GM23248 (cell line): ENCODE measurements at places on chromosomes 6 and 20. TPM values are rescaled to one million over a fixed set of nuclear protein-coding genes. Genes with fewer than 3 reads are reported as not detected.

GRCh38 chr20:24160563-24161281 lies 172.1 kb upstream of the GGTLC1 start:
- no peaks in the 10 kb centered on the region for H3K27me3 ChIP-seq
- no peak overlapping the region for H3K27ac ChIP-seq
- no peak overlapping the region for H3K4me3 ChIP-seq
- H3K36me3 ChIP-seq, result no peaks in the 10 kb centered on the region
- peak; percentile 82 for DNase-seq

GRCh38 chr6:35359744-35360348 lies 17.5 kb downstream of the PPARD start:
- peaks cover 22% of the 10 kb centered on the region for H3K36me3 ChIP-seq
- peak overlapping the region; percentile 68 for H3K27ac ChIP-seq
- peak; percentile 87 for DNase-seq
- H3K27me3 ChIP-seq, result no peaks in the 10 kb centered on the region
- peaks cover 28% of the 10 kb centered on the region; the same call in 1 of the 2 replicates for H3K4me1 ChIP-seq
- no peak overlapping the region for H3K4me3 ChIP-seq

GRCh38 chr20:62044631-62045030 lies 21.1 kb downstream of the TAF4 start:
- DNase-seq, result no peak
- no peaks in the 10 kb centered on the region for H3K27me3 ChIP-seq
- no peaks in the 10 kb centered on the region for H3K4me1 ChIP-seq
- no peak overlapping the region for H3K4me3 ChIP-seq
- no peaks in the 10 kb centered on the region for H3K36me3 ChIP-seq
- H3K27ac ChIP-seq, result no peak overlapping the region

- H3K4me1 ChIP-seq, result no peaks in the 10 kb centered on the region
- no peak overlapping the region for H3K4me3 ChIP-seq
- no peaks in the 10 kb centered on the region for H3K36me3 ChIP-seq
- H3K27ac ChIP-seq, result no peak overlapping the region
- peaks cover 10% of the 10 kb centered on the region; the same call in 1 of the 2 replicates for H3K27me3 ChIP-seq
- no peak for DNase-seq
These were observed 12.0 kb upstream of the RNGTT start for GRCh38 chr6:88975369-88975768.

GRCh38 chr20:8126841-8127378 lies 5.2 kb upstream of the PLCB1 start:
- H3K36me3 ChIP-seq, result no peaks in the 10 kb centered on the region
- H3K27ac ChIP-seq, result no peak overlapping the region
- DNase-seq, result no peak
- H3K27me3 ChIP-seq, result peaks cover 4% of the 10 kb centered on the region; the same call in 1 of the 2 replicates
- no peak overlapping the region for H3K4me3 ChIP-seq

DNA sequence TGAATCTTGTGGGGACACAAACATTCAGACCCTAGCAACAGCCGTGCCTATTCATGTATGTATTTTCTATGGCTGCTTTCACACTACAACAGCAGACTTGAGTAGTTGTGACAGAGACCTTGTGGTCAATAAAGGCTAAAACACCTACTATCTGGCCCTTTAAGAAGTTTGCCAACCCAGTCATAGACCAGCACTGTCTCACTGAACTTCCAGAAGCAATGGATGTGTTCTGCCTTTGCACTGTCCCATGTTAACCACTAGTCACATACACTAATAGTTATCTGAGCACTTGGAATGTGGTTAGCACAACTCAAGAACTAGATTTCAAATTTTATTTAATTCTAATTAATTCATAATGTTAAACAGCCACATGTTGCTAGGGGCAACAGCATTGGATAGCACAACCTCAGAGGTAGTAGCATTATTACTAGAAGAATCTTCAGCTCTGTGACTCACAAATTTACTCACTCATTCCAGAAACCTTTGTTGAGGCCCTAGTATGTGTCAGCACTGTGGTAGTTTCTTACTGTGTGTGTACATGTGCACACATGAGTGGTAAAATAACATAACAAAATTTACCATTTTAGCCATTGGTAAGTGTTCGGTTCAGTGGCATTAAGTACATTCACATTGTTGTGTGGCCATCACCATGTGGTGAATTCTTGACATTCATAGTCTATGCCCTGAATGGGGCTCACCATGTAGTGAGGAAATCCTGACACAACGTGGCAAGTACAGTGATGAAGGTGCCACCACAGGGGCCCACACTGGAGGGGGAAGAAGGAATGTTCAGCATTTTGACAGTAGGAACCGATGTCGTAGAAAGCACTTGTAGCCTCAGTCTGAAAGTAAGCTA lies 107.3 kb downstream of the CEP57L1 start:
- no peak overlapping the region for H3K27ac ChIP-seq
- H3K4me3 ChIP-seq, result no peak overlapping the region
- H3K36me3 ChIP-seq, result no peaks in the 10 kb centered on the region
- peak; percentile 60 for DNase-seq
- H3K27me3 ChIP-seq, result no peaks in the 10 kb centered on the region

- H3K27ac ChIP-seq, result no peak overlapping the region
- no peaks in the 10 kb centered on the region for H3K4me1 ChIP-seq
- H3K27me3 ChIP-seq, result peaks cover 8% of the 10 kb centered on the region
- no peak overlapping the region for H3K4me3 ChIP-seq
These were observed 253.9 kb downstream of the SLC24A3 start for GRCh38 chr20:19466206-19466928.

GRCh38 chr6:77568570-77568969 lies 84.3 kb upstream of the MEI4 start:
- H3K4me3 ChIP-seq, result no peak overlapping the region
- DNase-seq, result no peak
- H3K27me3 ChIP-seq, result no peaks in the 10 kb centered on the region
- no peaks in the 10 kb centered on the region for H3K4me1 ChIP-seq

- no peaks in the 10 kb centered on the region for H3K4me1 ChIP-seq
- DNase-seq, result no peak
- no peaks in the 10 kb centered on the region for H3K36me3 ChIP-seq
- H3K27ac ChIP-seq, result no peak overlapping the region
- no peak overlapping the region for H3K4me3 ChIP-seq
These were observed 26.7 kb downstream of the GTSF1L start for GRCh38 chr20:43699941-43700565.

- peak overlapping the region; percentile 81 for H3K27ac ChIP-seq
- H3K4me3 ChIP-seq, result peak overlapping the region; percentile 99
- H3K36me3 ChIP-seq, result no peaks in the 10 kb centered on the region
- peaks cover 21% of the 10 kb centered on the region for H3K4me1 ChIP-seq
- no peaks in the 10 kb centered on the region for H3K27me3 ChIP-seq
These were observed 897 bp downstream of the CD2AP start for GRCh38 chr6:47478233-47479139.

DNA sequence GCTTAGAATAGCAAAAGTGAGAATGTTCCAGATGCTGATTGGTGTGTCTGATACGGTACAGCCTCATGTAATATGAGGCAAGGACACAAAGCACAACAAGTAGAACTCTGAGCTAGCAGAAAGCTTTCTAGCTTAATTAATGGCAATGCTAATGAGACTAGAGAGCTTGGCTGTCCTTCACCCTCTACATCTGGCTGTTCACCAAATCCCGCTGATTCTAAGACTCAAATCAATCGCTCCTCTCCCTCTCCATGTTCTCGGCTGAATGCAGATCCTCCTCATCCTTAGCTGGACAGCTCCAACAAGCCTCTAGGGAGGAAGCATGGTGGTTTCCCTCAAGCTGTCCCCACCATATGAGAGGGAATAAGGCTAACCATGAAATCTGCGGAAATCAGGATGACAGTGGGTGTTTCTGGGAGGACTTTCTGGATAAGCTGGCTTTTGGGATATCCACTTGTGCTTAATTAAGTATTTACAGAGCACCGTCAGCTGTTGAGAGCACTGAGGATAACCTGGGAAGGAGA lies 128.9 kb downstream of the FOXC1 start:
- H3K4me1 ChIP-seq, result no peaks in the 10 kb centered on the region
- DNase-seq, result no peak
- H3K4me3 ChIP-seq, result no peak overlapping the region
- H3K36me3 ChIP-seq, result no peaks in the 10 kb centered on the region
- no peak overlapping the region for H3K27ac ChIP-seq

DNA sequence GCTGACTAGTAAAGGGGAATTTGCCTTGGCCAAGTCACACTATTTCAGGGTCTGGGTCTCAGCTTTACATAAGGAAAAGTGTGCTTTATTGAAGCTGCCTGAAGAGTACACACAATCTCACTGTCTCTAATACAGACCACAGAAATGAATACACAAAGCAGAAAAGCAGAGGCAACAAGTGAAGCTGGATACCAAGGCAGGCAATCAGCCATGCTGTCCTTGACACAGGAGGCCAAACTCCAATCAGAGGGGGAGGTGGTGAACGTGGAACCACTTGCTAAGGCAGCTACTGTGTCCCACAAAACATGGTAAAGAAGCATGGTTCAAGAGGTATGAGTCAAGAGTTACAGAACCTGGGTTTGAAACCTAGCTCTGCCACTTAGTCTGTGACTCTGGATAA lies 21.8 kb upstream of the CCND3 start:
- H3K4me3 ChIP-seq, result no peak overlapping the region
- no peak overlapping the region for H3K27ac ChIP-seq
- H3K27me3 ChIP-seq, result no peaks in the 10 kb centered on the region
- H3K36me3 ChIP-seq, result no peaks in the 10 kb centered on the region
- DNase-seq, result no peak

- H3K27ac ChIP-seq, result no peak overlapping the region
- no peaks in the 10 kb centered on the region for H3K4me1 ChIP-seq
- peaks cover 4% of the 10 kb centered on the region; the same call in 1 of the 2 replicates for H3K36me3 ChIP-seq
- H3K4me3 ChIP-seq, result no peak overlapping the region
- H3K27me3 ChIP-seq, result no peaks in the 10 kb centered on the region
These were observed 42.3 kb downstream of the ASXL1 start for GRCh38 chr20:32400476-32400875.

DNA sequence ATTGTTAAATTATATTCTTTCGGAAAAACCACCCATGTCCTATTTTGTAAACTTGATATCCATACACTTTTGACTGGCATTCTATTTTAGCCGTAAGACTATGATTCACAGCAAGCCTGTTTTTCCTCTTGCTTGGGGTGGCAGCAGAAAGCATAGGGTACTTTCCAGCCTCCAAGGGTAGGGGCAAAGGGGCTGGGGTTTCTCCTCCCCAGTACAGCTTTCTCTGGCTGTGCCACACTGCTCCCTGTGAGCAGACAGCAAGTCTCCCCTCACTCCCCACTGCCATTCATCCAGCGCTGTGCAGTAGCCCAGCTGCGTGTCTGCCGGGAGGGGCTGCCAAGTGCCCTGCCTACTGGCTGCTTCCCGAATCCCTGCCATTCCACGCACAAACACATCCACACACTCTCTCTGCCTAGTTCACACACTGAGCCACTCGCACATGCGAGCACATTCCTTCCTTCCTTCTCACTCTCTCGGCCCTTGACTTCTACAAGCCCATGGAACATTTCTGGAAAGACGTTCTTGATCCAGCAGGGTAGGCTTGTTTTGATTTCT lies 2.1 kb upstream of the ESR1 start:
- DNase-seq, result peak; percentile 37
- H3K36me3 ChIP-seq, result no peaks in the 10 kb centered on the region
- peaks cover 56% of the 10 kb centered on the region for H3K27me3 ChIP-seq
- no peak overlapping the region for H3K27ac ChIP-seq
- H3K4me1 ChIP-seq, result no peaks in the 10 kb centered on the region

GRCh38 chr20:44071526-44072111 lies 115.4 kb downstream of the JPH2 start:
- H3K36me3 ChIP-seq, result no peaks in the 10 kb centered on the region
- DNase-seq, result no peak
- H3K27me3 ChIP-seq, result no peaks in the 10 kb centered on the region

DNA sequence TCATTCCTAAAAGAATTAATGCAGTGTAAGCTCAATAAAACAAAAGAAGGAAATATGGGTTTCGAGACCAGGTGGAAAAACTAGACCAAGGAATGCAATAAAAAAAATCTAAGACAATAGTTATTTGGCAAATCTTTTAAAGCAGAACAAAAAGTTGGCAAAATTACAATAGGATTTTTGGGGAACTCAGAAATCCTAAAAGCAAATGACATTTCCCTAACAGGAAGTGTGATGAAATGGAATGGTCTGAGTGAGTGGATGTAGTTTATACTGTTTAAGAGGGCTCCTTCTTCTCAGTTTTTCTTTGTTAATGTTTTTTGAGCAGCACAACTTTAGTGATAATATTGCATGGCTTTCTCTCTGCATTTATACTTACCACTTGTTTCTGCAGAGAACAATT lies 190.0 kb downstream of the PLCB4 start:
- H3K4me1 ChIP-seq, result no peaks in the 10 kb centered on the region
- no peaks in the 10 kb centered on the region for H3K27me3 ChIP-seq
- no peaks in the 10 kb centered on the region for H3K36me3 ChIP-seq
- no peak overlapping the region for H3K4me3 ChIP-seq
- no peak overlapping the region for H3K27ac ChIP-seq
- no peak for DNase-seq

- H3K4me3 ChIP-seq, result no peak overlapping the region
- H3K4me1 ChIP-seq, result no peaks in the 10 kb centered on the region
- H3K36me3 ChIP-seq, result no peaks in the 10 kb centered on the region
- no peak overlapping the region for H3K27ac ChIP-seq
- no peaks in the 10 kb centered on the region for H3K27me3 ChIP-seq
- peak; percentile 1 for DNase-seq
These were observed 1004.9 kb upstream of the ADGRB3 start for GRCh38 chr6:67630146-67630545.

DNA sequence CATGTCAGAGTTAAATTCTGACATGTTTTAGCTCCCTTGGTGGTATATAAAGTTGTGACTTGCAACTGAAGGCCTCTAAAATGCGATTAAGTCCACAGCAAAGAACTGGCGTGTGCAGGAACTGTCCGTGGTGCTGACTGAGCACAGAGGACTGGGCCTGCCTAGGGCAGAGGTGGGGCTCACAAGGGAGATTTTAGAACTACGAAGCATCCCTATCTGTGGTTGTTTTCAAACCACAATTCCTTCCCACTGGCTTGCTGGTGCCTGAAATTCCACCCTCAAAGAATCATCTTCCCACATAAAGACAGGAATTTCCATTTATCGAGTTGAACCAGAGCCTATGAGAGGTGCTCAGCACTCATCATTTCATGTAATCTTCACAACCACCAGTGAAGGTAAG lies 30.1 kb downstream of the RIMS4 start:
- H3K36me3 ChIP-seq, result no peaks in the 10 kb centered on the region
- DNase-seq, result peak; percentile 73
- H3K27ac ChIP-seq, result no peak overlapping the region

TNFAIP3 gene
- total RNA-seq, result 2.1 and 2.7 TPM in 2 replicates

HLA-DRA gene
- total RNA-seq, result 0.89 TPM in 1 of 2 replicates, not detected in the other

FERMT1 gene
- 4.1 and 4.2 TPM in 2 replicates for total RNA-seq

SIRPB2 gene
- total RNA-seq, result not detected in 2 replicates

ROMO1 gene
- 148 and 311 TPM in 2 replicates for total RNA-seq

CFAP61 gene
- total RNA-seq, result not detected in 2 replicates
